ENCODE measurements at places on chromosomes 1 and 21.

DNA sequence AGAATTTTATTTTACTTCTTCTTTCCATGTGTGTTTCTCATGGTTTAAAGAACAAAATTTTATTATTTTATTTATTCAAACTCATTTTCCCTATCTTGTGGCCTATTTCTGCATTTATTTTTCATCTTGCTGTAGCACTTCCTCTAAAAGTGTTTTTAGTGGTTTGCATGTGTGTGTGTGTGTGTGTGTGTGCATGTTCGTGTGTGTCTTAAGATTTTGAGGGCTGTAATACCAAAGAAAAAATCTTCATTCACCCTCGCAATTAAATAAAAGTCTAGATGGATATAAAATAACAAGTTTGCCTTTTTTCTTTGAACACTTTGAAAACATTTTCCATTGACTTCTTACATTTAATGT lies 24.6 kb upstream of the FCRL3 start:
- DNase-seq = no peak

- no peak for DNase-seq
Measured at GRCh38 chr1:1867164-1867563, 23.7 kb downstream of the GNB1 start.

- no peak for DNase-seq
Measured at GRCh38 chr1:109838838-109839240, 71.8 kb upstream of the CSF1 start.

GRCh38 chr1:23123528-23123927 lies 45.1 kb downstream of the LUZP1 start:
- DNase-seq = no peak

GRCh38 chr1:73331726-73332125 lies 866.2 kb downstream of the LRRIQ3 start:
- DNase-seq = no peak

DNA sequence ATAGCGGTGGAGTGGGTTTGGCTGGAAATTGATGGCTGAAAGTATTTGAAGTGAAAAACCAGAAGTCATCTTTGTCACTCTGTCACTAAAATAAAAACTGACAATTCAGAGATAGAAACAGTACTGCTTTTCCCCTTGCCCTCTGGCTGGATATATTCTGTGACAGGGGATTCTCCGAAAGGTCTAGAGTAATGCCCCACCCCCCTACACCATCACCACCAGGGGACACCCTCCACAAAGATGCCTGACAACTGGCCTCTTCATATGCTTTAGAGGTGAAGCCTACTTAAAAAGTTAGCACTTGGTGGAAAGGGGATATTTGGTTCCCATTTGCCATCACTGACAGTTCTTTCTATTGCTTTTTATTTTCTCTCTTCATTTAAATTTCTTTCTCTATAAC lies 73.5 kb downstream of the SGIP1 start:
- DNase-seq = no peak

- no peak for DNase-seq
Measured at GRCh38 chr1:238088560-238089290, 198.0 kb upstream of the ZP4 start.

DNA sequence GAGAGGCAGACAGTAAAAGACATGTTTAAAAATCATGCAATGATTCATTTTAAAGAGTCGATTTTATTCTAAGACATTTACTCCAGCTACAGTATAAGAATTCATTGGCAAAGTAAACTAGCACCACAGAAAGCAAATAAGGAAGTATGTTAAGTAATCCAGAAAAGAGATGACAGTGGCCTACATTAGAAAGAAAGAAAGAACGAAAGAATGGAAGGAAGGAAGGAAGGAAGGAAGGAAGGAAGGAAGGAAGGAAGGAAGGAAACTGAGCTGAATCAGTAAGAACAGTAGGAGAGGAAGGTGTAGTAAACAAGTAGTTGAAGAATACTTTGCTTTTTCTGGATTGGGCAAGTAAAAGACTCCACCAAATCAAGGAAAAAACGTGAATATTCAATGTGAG lies 62.2 kb downstream of the ZZZ3 start:
- no peak for DNase-seq
